ENCODE measurements at places on chromosomes 11 and 22.

- no peak for DNase-seq
Observed at GRCh38 chr11:36619502-36619901, 21.5 kb upstream of the RAG2 start.

DNA sequence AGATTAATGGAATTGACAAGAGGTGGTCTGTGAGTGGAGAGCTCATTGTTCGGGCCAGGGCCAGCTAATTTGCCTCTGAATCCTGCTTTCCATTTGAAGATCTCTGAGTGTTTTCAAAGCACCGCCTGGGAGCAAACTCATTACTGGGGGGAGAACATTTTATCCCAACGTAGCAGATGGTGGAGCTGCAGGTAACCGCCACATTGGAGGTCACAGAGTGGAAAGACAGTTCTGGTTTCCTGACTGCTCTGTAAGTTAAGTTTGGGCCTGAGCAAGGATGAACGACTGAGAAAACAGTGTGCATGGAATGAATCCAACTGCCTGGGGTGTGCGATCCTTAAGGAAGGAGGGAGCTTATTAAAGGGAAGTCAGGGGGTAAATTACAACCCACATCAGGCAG, 30.5 kb downstream of the LMO2 start:
- no peak for DNase-seq

GRCh38 chr11:2305788-2306451, 4.1 kb downstream of the TSPAN32 start:
- DNase-seq: no peak

GRCh38 chr11:70614034-70614681, 215.8 kb downstream of the CTTN start:
- DNase-seq: no peak

- no peak for DNase-seq
Observed at GRCh38 chr11:1921574-1922141, 2.2 kb downstream of the TNNT3 start.

DNA sequence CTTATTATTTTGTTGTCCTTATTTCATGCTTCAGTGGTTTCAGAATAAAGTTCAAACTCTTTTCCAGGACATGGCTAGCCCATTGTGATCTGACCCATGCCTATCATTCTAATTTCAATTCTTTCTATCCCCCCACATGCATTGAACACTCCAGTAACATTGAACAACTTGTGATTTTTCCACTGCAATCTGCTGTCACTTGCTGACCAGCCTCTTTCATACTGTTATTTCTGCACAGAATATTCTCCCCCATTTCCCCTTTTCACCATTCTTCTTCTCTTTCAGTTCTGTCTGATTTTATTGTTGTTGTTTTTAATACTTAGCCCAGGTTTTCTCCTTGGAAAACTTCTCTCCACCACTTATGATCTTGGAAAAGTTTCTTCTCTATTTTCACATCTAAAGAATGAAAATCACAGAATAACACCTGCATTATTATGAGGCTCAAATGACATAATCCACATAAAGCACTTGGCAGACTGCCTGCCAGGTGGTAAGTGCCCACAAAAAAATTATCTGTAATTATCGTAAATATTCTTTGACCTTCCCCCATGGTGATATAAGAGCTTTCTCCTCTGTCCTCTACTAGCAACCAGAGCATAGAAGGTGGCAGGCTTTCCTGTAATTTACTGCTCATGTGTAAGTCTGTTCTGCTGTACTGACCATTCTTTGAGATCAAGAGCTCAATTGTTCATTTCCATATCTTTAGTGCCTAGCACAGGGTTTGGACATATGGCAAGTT, 51.9 kb upstream of the EED start:
- DNase-seq: no peak

DNA sequence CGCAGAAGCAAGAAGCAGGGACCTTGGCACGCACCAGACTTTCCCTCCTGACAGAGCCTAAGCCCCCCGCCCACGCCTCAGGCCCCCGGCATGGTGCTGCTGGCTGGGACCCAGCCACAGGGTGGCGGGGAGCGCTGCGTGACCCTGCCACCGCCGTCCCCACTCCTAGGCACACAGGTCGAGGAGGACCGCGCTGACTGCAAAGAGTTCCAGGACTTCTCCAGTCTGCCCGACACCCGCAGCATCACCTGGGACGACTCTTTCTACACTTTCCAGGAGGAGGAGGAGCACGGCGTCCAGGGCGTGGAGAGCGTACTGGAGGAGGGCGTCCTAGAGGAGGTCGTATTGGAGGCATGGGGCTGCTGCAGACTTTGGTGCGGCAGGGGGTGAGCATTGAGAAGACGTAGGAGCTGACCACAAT, 103.7 kb downstream of the TRIM51G start:
- no peak for DNase-seq

- DNase-seq: peak; percentile 14
Observed at GRCh38 chr11:36388951-36389350, 92.9 kb downstream of the PRR5L start.

- no peak for DNase-seq
Observed at GRCh38 chr11:2142762-2143202, 3.6 kb upstream of the IGF2 start.

GRCh38 chr11:64713781-64714363, 9.1 kb downstream of the NRXN2 start:
- no peak for DNase-seq

DNA sequence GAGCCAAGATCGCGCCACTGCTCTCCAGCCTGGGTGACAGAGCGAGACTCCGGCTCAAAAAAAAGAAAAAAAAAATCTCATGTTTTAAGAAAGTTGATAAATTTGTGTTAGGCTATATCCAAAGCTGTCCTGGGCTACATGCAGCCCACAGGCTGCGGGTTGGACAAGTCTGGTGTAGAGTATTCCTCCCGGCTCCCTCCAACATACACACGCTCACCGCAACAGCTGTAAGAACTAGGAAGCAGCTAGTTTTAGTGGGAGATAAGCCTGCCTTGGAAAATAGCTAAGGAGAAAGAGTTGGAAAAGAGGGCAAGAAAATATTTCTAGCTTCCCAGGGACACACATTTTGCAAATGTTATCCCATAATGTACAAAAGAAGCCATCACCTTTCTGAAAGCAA, 46.6 kb downstream of the CELF1 start:
- DNase-seq: no peak

DNA sequence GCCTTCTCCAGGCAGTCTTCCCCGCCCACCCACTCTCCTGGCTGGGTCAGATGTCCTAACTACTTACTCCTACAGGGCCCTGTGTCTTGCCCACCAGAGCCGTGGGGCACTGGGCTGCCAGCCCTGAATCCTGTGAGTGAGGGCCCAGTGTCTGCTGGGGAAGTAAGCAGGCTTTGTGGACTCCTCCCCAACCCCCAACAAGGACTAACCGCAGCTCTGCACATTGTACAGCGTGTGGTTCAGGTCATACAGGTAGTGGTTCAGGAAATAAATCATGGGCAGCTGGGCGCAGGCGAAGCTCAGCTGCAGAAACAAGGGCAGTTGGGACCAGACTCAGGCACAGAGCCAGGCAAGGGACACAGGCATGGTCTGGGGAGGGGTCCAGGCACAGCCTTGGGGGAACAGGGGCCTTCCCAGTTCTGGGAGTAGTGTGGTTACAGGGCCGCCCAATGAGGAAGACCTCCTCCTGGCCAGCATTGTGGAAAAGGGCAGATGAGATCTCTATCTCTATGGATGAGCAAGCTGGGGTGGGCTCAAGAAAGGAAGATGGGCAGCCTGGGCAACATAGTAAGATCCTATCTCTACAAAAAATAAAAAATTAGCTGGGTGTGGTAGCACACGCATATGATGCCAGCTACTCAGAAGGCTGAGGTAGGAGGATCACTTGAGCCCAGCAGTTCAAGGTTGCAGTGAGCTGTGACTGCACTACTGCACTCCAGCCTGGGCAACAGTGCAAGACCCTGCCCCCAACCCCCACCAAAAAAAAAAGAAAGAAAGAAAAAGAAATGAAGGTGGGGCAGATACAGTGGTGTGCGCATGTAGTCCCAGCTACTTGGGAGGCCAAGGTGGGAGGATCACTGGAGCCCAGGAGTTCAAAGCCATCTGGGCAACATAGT, 5.5 kb downstream of the UNC93B1 start:
- no peak for DNase-seq

GRCh38 chr11:128477811-128478210, 109.5 kb downstream of the ETS1 start:
- DNase-seq: no peak

DNA sequence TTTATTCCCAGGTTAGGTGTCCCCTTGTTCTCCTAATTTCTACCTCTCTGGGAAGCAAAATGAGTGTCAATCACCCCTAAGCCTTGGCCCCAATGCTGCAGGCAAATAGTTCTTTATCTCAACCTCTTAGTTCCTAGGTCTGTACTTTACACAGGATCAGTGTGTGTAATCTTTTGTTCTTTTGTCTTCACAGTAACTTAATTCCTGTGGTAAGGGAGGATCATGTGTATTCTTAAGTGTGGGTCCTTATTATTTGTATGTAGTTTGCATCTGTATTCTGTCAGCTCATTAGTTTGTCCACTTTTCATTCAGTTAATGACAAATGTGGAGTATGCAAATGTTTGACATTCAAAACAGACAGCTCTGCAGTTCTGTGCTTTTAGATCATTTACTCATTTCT, 166.7 kb downstream of the FAT3 start:
- no peak for DNase-seq

- DNase-seq: no peak
Observed at GRCh38 chr11:68312117-68312779, at the start of gene LRP5. TSS of gene LRP5 (plus strand) at chr11:68312591. CDS start at chr11:68312715, 124 bp downstream.

- no peak for DNase-seq
Observed at GRCh38 chr11:116654526-116654925, 118.3 kb downstream of the BUD13 start.

DNA sequence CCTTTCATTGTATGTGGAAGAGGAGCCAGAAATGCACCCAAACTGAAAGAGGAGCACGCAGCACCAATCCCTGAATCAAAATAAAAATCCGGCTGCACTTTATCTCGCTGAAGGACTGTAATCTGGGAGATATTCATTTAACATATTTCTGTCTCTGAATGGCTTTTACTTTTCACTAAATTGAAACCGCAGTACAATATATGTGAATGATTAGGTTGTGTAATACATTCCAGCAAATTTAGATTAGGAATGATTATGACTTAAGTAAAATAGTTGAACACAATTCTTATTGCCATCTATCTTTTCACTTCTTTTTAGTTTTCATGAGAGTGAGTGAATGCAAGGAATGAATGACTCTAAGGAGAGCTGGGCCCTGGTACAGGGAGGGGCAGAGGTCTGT, 232.1 kb downstream of the ST3GAL4 start:
- DNase-seq: no peak

- DNase-seq: no peak
Observed at GRCh38 chr11:33543823-33544222, 156.8 kb downstream of the C11orf91 start.

DNA sequence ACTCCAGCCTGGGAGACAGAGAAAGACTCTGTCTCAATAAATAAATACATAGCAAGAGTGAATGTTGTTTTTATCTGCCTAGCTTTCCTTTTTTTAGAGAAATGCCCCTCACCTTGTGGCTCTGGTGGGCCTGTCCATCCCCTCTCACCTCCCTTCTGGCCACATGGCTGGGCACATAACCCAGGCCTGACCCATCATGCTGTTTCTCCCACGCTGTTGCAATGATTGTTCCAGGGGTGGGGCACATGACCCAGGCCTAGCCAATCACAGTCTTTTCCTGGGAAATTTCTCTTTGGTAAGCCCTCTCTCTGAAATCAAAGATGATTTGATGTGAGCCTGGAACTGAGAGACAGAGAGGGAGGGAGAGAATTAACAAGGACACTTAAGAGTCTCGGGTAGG, 5.5 kb upstream of the CYTH4 start:
- DNase-seq: no peak

- DNase-seq: no peak
Observed at GRCh38 chr22:37234736-37235711, 9.0 kb downstream of the RAC2 start.

DNA sequence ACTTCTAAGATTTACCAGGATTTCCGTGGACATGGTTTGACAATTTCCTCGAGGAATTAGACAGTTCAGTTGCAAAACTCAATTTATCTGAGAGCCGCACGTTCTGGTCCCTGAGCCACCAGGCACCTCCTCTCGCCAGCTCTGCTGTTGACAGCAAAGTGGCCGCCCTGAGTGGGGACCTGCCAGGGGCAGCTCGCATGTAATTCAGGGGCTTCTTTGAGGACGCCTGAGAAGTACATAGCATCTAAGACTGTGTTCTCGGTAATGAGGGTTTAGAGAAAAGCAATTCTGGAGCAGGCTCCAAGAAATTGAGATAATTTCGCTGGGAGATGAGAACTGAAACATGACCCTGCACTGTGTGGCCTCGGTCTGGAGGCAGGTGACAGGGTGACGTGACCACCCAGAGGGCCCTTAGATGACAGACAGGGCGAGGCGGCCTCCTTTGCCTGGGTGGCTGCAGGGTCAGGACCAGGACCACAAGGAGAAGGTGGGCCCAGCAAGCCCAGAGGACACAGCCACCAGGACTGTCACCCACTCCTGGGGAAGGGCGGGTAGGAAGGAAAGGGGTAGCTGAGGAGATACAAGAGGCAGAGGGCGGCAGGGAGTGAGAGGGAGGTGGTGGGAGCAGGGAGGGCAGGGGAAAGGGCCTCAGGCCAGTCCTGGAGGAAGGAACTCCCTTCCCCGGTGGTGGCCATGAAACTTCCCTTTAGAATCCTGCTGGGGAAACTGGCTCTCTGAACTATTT, 55.0 kb downstream of the RTL6 start:
- DNase-seq: no peak

DNA sequence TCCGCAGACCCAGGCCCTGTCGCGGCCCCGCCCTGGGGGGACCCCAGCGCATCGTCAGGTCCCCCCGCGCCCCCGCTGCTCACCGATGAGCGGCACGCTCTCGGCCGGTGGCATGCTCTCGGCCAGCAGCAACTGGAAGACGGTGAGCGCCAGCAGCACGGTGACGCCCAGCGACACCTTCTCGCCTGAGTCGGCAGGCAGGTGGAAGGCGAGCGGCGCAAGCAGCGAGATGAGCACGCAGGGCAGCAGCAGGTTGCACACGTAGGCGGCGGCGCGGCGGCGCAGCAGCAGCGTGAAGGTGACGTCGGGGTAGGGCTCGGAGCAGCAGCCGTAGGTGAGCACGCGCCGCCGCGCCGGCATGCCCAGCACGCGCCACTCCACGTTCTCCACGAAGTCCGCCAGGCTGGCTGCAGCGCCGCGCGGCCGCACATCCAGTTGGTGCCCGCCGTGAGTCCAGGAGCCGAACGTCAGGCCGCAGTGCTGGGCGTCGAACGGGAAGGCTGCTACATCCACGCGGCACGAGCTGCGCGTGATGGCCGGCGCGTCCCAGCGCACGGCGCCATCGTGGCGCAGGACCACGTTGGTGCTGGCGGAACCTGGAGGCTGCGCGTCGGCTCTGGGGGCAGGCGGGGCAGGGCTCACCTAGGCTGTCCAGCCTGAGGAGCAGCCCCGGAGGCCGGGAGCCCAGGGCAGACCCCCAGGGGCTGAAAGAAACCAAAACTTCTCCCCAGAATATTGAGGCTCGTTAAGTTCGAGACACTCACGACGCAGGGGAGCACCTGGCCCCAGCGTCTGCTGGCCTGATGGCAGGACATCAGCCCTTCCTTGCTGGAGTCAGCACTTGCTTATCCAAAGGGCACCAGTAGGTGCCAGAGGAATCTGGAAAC, 3.8 kb downstream of the CHRNA10 start:
- DNase-seq: no peak

All from GF-D8 (cell line).